ENCODE measurements at places on chromosomes 5 and 9.

DNA sequence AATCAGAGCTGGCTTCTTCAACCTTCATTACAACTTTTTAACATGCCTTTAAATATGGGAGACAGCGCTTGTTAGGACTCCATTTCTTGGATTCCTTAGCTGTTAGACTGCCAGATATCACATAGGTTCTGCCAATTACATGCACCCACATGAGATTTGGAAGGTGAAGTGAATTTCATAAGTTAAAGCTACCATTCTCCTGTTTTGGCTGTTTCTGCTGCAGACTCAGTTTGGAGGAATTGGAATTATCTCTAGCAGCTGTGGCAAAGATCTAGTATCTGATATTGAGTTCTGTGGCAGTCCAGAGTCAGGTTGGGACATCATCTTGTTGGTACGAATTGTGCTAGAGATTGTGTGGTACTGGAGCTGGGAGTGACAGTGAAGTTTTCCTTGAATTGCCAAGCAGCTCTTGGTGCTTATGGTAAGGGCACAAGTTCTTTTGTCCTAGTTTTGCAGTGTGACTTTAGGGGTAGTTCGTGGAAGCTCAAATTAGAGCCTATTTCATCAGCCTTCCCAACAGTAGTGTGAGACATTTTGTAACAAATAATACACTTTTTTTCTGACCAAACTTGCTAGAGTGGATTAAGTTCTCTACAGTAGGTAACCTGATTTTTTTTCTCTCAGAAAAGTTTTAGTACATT is 9.1 kb upstream of the PJA2 start:
- no peak for DNase-seq

GRCh38 chr9:79193001-79193400 is 378.8 kb upstream of the TLE4 start:
- DNase-seq, result no peak

GRCh38 chr5:57727591-57727990 is 245.0 kb upstream of the ACTBL2 start:
- no peak for DNase-seq

DNA sequence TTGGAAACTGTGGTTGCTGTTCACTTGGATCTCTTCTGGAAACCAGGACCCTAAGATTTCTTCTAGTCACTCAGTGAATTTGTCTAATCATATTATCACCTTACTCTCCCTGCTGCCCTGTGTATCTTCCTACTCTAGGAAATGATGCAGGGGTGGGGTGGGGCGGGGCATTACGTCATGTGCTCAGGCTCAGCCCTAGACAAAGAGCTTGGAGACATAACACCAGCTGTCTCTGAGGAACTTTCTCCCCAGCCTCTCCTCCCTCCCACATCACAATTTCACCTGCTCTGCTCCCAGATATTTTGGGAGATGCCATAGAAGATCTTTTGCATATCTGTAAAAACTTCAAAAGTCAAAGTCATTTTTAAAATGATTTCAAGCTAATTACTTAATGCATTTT is 470.4 kb downstream of the ZSWIM6 start:
- DNase-seq, result no peak

DNA sequence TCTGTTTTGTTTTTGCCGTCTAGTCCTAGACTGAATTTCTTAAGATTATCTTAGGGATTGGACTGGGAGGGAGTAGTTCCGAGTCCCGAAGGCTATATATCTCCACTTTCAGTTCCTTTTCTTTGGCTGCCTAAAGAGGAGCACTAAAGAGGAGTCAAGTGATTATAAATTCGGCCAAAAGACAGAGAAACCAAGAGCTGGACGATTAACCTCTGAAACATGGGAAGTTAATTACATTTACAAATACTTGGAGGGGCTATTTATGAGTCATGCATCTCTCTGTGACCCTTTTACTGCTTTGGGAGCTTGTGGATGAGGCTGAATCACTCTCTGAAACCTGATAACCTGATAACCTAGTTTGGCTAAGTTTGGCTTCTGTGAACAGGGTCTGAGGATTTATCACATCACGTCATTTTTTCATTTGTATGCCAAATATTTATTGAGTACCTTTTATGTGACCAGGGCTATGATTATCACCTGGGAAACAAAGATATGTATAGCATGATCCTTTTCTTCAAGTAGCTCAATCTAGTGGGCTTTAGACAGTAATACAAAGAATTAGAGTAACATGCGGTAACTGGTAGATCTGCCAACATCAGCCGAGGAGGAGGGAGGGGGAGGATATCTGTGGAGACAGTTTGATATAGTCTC is 180.9 kb downstream of the CD180 start:
- DNase-seq, result no peak

DNA sequence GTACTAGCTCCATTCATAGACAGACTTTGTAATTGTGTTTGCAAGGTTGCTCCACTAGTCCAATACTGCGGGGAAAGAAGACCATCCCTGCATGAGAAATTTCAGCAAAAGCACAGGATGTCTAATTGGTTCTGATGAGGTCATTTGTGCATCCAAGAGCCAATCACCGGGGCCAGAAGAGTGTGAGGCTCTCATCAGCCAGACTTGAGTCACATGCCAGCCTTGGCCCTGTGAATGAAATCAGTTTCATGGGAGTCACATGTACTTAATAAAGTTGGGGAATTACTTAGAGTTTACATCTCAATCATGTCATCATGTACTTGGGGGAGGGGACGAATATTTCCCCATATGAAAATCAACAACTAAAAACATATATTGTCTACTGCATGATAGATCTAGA is 1236.0 kb downstream of the MAT2B start:
- no peak for DNase-seq

- no peak for DNase-seq
Observed at GRCh38 chr9:21854594-21854993, 52.2 kb downstream of the MTAP start.

GRCh38 chr9:126207256-126207655 is 119.4 kb upstream of the MVB12B start:
- no peak for DNase-seq

GRCh38 chr5:72167257-72167656 is 60.0 kb downstream of the MAP1B start:
- no peak for DNase-seq

GRCh38 chr5:142202282-142202681 is 93.7 kb downstream of the NDFIP1 start:
- no peak for DNase-seq

DNA sequence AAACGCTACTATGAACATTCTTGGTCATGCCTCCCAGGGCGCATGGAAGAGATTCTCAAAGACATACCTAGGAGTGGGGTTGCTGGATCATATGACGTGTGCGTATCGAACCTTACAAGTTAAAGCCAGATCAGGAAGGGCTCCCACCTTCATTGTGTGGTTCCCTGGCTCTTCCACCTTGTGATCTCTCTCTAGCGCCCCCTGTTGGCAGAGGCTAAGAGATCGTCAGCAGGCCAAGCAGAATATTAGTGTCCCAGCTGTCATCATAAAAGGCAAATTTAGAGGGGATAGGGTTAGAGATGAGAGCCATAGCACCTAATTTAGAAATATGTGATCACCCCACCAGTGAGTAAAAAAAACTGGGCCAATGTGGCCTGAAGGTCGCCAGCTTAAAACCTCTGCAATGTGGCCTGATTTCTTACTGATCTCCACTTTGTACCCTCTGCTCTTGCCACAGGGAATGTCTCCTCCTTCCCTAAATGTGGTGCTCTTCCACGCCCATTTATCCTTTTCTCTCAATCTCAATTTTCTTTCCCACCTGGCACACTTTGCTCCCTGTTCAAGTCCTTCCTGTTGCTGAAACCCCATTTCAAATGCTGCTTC is 91.7 kb upstream of the SHB start:
- peak; percentile 43 for DNase-seq

- no peak for DNase-seq
Observed at GRCh38 chr9:445033-445432, 230.4 kb downstream of the DOCK8 start.

DNA sequence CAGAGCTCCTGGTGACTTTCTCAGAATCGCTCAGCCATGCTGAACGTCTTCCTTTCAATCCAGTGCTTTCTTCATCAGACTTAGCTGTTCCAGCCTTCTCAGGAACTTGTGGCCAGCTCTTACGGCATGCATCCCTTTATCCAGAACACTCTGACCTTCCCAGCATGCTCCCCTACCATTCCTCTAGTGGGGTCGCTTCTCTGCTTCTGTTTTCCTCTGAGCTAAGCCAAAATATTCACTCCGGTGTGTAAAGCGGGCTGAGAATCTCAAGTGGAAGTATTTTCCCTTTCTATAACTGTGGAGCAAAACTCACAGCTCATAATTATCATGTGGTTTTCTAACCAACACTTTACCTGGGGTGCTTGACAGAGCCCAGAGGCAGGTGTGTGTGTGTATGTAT is 6.2 kb downstream of the DCANP1 start:
- no peak for DNase-seq

DNA sequence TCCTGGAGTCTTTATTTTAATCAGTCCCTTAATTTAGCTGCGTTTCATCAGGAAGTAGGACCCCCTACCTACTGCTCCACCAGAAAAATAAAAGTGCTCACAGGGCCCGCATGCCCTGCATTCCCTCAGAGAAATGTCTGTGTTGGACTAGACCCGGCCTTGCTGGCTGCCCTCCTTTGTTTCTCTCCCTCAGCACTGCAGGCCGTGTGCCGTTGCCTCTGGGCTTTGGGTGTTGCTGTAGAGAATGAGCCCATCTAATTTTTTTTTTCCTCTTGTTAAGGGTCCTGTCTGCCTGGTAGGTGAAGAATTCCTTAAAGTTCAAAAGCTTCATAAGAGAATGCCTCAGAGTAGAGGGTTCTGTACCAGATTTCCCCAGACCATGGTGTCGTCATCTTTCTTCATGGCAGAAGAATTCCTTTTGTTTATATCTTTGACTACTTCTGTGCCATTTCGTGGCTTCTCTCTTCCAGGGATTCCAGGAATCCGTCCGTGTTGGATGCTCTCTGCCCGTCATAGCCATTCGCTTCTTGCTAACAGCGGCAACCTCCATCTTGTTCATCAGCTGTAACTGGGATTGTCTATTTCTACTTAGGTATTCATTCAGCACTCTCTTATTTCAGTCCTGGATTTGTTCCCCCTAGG is 49.8 kb upstream of the ANGPTL2 start:
- DNase-seq, result no peak

GRCh38 chr9:114906922-114907571 is 23.3 kb downstream of the TNFSF8 start:
- DNase-seq, result peak; percentile 28

All from CD4-positive, alpha-beta T cell treated with Interleukin-15 for 1 hour (primary cell).